ENCODE measurements at places on chromosomes 2 and 18. TPM values are rescaled to one million over a fixed set of nuclear protein-coding genes. Genes with fewer than 3 reads are reported as not detected.
A peak's percentile ranks its signal among the peaks of the same experiment; 100 is the strongest.

DNA sequence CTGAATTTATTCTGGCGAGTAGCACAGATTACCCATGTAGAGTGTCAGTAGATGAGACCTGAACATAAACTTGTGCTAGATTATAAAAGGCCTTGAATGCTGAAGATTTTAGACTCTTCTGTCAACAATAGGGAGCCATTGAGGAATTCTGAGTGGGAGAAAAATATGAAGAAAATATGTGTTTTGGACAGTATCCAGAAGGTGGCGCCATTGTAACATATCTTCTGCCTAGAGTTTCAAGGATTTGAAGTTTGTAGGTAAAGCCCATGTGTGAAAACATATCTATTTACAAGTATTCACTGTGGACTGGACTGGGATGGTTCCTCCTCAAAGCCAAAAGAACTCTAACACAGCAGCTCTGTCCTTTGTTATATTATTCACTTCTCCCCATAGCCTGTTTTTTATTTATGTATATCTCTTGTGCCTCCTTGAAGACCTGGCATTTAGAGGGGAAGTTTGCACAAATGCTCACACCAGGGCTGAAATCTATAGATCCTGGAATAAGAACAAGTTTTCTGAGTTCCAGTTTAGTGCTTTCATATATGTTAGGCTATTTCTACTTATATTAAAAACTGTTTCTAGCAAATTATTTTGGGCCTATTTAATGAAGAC lies 124.9 kb downstream of the RDH14 start:
- no peak for DNase-seq

GRCh38 chr2:53508667-53509066 lies 258.9 kb upstream of the CHAC2 start:
- no peak for DNase-seq

Gene MFSD2B
- total RNA-seq, result not detected

Gene HNRNPLL
- 45.8 TPM for total RNA-seq

DNA sequence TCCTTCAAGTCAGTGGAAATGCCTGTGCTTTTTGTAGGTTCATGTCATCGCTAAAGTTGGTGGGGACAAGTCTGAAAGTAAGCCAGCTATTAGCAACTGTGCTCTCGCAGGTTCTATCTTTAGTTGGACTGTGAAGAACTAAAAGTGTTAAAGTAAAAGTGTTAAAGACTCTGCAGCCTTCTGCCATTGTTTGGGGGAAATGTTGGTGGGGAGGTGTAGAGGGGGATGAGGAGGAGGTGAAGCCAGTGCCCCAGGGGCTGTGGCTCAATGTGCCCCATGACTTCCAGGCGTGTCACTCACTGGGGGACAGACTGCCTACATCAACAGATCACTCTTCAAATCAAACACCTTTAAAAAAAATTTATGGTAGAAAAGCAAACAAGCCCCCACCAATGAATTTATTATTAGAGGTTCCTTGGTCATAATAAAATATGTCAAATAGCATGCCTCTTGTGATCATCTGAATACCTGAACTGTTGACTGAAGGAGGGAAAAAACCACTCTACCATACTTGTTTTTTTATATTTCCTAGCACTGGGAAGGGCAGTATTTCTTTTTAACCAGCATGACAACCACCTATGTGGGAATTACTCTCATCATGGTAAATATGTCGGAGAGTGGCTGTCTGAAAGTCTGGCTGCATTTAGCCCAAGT lies 19.3 kb downstream of the TGFA start:
- no peak for DNase-seq

DNA sequence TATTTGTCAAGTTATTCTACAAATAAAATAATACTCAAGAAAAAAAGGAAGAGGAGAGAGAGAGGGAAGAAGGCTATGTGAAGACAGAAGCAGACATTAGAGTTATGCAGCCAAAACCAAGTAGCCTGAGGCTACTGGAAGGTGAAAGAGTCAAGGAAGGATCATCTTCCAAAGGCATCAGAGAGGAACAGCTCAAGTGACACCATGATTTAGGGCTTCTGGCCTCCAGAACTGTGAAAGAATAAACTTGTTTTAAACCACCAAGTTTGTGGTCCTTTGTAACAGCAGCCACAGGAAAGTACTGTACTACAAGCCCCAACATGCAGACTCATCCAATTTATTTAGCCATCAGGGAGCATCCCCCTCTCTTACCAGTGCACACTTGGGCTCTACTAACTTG lies 788.5 kb upstream of the LRRTM1 start:
- no peak for DNase-seq

Gene SH3RF3
- total RNA-seq, result 2.7 TPM

Gene RIOK3
- total RNA-seq, result 181 TPM

- DNase-seq, result no peak
These were observed 58.1 kb downstream of the CLASP1 start for GRCh38 chr2:121591199-121591598.

Gene STON1
- 13.3 TPM for total RNA-seq

DNA sequence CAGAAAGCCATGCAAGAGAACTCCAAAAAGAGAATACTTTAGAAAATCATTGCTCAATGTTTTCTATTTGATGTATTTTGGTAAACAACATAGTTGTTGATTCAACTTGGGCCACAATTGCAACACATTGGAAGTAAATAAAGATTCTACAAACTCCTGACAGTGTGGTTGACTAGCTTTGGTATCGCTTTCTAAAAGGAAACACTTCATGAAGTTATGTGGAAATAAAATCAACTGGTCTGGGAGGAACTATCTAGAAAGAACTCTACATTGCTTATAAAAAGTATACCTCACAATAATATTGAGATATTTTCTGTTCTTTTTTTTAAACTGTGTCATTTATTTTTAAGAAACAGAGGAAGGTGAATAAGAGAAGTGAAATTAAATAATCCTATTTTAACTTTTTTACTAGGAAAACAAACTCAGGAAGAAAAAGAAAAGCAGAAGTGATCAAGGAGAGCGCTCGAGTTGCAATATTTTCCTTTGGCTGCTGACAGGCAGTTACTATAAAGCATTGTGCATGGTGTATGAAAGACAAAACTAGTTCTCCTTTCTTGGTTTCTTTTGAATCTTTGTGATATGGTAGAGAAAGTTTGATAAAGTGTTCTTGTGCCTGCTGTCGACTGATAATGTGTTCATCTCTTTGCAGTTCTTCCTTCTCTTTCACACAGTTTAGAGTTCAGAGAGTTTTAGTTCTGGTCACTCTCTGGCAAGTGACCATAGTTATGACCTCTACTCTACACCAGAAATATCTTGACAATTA lies 3.0 kb downstream of the DHRS9 start:
- no peak for DNase-seq

Gene TBR1
- not detected for total RNA-seq

- DNase-seq, result no peak
These were observed 294.2 kb downstream of the DYSF start for GRCh38 chr2:71747559-71747958.

DNA sequence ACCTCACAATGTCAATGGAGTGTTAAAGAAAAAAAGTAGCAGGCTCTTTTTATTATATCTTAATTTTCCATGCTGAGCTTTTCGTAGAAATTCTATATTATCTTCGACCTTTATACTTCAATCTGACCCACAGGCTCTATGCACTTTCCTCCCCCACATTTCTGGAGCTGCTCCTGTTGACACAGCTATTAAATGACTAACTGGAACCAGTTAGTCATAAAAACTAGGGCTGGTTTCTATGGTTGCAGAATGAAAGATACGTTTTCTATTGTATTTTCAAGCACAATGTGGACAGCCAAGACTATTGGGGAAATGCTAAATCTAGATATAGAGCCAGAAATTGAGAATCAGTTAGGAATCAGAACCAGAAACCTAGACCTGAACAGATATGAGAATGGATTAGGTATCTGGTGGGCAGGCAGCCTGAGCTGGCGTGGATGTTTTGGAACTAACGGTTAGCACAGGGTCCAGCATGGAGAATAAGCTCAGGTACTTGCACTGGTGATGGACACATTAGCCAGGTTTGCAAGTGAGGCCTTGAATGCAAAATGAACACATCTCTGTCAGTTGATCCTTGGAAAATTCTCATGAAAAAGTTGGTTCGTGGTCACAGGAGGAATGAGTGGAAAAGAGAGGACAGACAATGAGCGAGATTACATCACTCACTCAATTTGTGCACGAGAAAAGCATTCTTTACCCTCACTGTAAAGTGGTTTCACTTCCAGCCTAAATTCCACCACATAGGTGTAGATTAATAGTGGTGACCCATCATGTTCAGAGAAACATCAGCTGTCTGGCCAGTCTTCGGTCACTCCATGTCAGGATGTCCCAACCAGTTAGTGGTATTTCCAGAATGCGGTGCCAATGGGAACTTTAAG lies 144.6 kb upstream of the EPHA4 start:
- DNase-seq, result peak; percentile 33

Data from left colon (tissue), 2 donors.